ENCODE measurements at places on chromosomes 16 and 17. TPM values are rescaled to one million over a fixed set of nuclear protein-coding genes. Genes with fewer than 3 reads are reported as not detected.

DNA sequence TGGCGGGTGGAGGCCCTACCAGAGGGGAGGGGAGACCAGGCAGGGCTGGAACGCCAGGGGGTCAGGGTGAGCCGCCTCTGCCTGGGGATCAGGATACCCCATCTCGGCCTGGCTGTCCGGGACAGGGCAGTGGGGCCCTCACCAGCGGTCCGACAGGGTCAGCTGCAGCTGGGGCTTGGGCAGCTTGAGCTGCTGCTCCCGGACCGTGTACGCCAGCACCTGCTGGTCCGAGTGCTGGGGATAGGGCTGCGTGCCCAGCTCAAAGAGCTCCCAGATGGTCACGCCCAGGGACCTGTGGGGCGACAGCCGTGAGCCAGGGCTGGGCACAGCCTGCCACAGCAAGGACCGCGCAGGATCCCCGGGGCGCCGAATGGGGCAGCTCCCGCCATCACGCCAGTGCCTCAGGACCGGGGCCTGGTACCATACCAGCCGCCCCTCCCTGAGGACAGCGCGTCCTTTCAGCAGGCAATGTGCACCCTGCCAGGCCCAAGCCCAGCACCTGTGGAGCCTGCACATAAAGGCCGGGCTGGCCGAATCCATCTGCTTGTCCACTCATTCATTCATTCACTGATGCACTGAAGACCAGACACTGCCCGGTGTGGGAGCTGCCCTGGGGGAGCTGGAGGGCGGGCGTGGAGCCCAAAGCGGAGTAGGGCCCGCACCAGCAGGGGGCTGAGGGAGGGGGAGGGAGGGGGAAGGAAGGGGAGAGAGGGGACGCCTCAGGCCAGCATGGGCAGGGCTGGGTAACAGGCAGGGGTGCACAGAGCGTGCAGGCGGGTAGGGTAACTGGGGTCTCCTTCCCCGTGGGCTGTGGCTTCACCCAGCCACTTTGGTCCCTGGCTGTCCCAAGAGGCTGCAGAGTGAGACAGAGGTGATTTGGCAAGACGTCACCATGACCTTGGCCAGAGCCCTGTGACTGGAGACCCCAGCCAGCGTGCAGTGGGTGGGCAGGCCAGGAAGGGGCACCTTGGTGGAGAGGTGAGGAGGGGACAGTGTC, 42.0 kb upstream of the PVALEF start:
- H3K4me3 ChIP-seq: no peak overlapping the region
- H3K36me3 ChIP-seq: no peaks in the 10 kb centered on the region
- DNase-seq: no peak
- no peaks in the 10 kb centered on the region for H3K27me3 ChIP-seq

- peaks cover 20% of the 10 kb centered on the region for H3K4me1 ChIP-seq
- H3K27ac ChIP-seq: peak within 1 kb of the TSS; percentile 99
- DNase-seq: no peak
- peak within 1 kb of the TSS; percentile 95 for H3K4me3 ChIP-seq
These were observed at the start of gene ARHGDIA for GRCh38 chr17:81870981-81871386. Gene ARHGDIA (minus strand): TSS chr17:81871337. CDS start chr17:81869930, 1,407 bp downstream.

DNA sequence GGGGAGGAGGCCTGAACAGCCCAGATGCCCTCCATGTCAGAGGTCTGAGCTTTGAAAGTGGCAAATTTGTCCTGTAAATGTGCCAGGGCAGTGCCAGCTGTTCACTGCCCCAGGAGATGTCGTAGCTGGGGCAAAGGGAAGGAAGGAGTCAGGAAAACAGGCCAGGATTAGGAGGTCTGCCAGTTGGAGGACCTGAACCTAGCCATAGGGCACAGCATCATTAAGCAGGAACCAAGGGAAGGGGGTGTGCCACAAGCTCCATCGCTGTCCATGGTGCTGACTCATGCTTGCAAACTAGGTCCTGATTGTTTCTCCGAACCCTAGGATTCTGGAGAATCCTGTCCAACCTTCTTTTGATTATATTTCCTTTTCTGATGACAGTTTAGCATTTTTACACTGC, 124.2 kb downstream of the TMEM132E start:
- no peaks in the 10 kb centered on the region for H3K36me3 ChIP-seq
- DNase-seq: no peak
- H3K27me3 ChIP-seq: no peaks in the 10 kb centered on the region
- H3K27ac ChIP-seq: no peak overlapping the region

Gene KRT39
- total RNA-seq: not detected

Gene G6PC1
- total RNA-seq: not detected

DNA sequence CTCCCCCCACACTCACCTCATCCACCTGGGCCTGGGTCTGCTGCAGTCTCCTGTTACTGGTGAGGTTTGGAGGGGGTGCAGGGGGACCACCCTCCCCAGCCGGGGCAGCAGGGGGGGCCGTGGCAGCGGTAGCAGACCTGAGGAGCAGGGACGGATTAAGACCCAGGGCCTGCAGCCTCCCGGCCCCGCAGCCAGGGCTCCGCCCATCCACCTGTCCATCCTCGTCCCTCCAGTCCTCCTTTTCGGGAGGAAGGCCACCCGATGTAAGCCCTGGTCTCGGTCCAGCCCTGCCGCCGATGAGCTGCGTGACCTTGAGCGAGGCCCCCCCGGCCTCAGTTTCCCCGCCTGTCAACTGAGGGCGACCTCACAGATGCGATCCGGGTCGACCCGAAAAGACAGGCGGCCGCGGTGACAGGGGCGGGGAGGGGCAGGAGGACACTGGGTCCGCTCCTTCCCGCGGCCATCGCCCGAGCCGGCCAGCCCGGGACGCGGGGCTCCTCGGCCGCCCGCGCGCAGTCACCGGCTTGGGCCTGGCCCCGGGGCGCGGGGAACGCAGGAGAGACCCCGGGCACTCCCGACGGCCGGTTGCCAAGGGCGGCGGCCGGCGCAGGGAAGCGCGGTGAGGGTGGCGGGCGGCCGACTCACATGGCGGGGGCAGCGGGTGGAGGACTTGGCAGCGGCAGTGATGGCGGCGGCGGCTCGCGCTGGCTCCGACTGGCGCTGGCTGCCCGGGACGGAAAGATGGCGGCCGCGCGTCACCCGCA, at the start of gene VAMP2:
VAMP2 (minus strand) TSS at position 716 of the 764 bp plus-strand sequence; CDS start at position 647, 69 bp downstream.
- H3K4me1 ChIP-seq: peaks cover 51% of the 10 kb centered on the region
- peak within 1 kb of the TSS; percentile 98 for H3K27ac ChIP-seq
- H3K36me3 ChIP-seq: no peaks in the 10 kb centered on the region
- no peaks in the 10 kb centered on the region for H3K27me3 ChIP-seq
- H3K4me3 ChIP-seq: peak within 1 kb of the TSS; percentile 100

Gene TP53TG3
- not detected for total RNA-seq

DNA sequence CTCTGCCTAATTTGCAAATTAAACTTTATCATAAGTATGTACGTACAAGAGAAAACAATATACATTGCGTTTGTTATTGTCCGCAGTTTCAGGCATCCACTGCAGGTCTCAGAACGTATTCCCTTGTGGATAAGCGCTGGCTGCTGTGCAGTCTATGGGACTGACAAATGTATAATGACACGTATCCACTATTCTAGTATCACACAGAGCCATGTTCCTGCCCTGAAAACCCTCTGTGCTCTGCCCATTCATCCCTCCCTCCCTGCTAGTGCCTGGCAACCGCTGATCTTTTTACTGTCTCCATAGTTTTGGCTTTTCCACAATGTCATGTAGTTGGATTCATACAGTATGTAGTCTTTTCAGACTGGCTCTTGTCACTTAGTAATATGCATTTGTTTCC, 179.4 kb downstream of the MAF start:
- no peak overlapping the region for H3K27ac ChIP-seq
- no peaks in the 10 kb centered on the region for H3K36me3 ChIP-seq
- H3K4me3 ChIP-seq: no peak overlapping the region
- no peak for DNase-seq

DNA sequence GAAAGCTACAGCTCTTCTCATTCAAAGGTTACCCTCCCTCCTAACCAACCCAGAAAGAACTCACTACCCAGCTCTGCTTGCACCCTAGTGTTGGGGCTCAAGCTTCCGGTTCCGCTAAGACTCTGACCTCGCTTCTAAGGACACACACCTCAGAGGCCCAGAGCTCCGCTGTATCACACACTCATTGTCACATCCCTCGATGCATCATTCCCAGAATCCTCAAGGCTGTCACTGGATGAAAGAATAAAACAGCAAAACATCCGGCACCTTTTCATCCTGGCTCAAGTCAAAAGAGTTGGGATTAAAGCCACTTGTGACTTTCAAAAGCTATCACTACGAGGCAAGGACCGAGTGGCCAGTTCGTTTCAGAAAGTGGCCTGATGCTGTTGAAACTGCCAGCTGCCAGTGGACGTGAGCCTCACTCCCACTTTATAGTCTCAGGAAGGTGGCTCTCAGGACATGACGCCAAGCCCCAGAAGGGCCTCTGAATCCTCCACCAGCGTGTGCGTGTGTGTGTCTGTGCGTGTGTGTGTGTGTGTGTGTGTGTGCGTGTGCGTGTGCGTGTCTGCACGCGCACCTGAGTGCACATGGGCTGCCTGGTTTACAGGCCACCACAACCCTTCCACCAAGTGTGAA, 29.0 kb downstream of the ZFHX3 start:
- H3K4me3 ChIP-seq: peak overlapping the region; percentile 28
- peak overlapping the region; percentile 62 for H3K27ac ChIP-seq
- no peaks in the 10 kb centered on the region for H3K36me3 ChIP-seq
- no peaks in the 10 kb centered on the region for H3K27me3 ChIP-seq
- peaks cover 80% of the 10 kb centered on the region for H3K4me1 ChIP-seq
- no peak for DNase-seq

GRCh38 chr17:27544350-27545131, 86.4 kb upstream of the LGALS9 start:
- no peak overlapping the region for H3K4me3 ChIP-seq
- H3K36me3 ChIP-seq: no peaks in the 10 kb centered on the region
- no peak for DNase-seq

GRCh38 chr17:71251951-71252350, 868.9 kb upstream of the SOX9 start:
- DNase-seq: no peak
- H3K4me1 ChIP-seq: no peaks in the 10 kb centered on the region
- no peaks in the 10 kb centered on the region for H3K27me3 ChIP-seq
- no peak overlapping the region for H3K4me3 ChIP-seq
- H3K27ac ChIP-seq: no peak overlapping the region
- no peaks in the 10 kb centered on the region for H3K36me3 ChIP-seq

Gene MED9
- total RNA-seq: 15.2 TPM

Gene BAIAP3
- total RNA-seq: 15.7 TPM

Gene UBTF
- total RNA-seq: 55.4 TPM

GRCh38 chr17:17628388-17629008, 37.0 kb upstream of the PEMT start:
- no peaks in the 10 kb centered on the region for H3K36me3 ChIP-seq
- no peaks in the 10 kb centered on the region for H3K27me3 ChIP-seq

DNA sequence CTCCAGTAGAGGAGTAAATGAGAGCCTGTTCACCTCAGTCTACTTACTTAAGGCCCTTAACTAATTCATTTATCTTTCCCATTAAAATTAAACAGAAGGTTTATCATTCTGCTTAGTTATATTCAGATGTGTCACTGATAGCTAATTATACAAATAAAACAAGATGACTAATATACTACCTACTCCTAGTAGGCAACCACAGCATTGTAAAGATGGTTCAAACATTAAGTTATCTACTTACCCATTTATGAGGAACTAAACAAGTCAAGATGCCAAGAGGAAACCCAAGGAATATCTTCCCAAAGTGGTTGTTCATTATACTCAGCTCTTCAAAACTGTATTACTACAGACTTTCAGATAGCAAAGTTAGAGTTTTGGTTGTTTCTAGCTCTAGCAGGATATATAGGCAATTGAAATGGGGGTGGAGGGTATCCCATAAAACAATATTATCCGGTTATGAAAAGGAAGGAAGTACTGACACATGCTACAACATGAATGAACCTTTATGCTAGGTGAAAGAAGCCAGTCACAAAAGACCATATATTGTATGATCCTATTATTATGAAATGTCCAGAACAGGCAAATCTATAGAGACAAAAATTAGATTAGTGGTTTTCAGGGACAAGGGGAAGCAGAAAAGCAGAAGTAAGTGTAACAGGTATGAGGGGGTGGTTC, 56.5 kb downstream of the SPAG9 start:
- H3K27ac ChIP-seq: no peak overlapping the region
- H3K27me3 ChIP-seq: no peaks in the 10 kb centered on the region
- no peak overlapping the region for H3K4me3 ChIP-seq
